Naive thymus-derived CD4-positive, alpha-beta T cell (primary cell): ENCODE measurements at places on chromosomes 1 and 21.

DNA sequence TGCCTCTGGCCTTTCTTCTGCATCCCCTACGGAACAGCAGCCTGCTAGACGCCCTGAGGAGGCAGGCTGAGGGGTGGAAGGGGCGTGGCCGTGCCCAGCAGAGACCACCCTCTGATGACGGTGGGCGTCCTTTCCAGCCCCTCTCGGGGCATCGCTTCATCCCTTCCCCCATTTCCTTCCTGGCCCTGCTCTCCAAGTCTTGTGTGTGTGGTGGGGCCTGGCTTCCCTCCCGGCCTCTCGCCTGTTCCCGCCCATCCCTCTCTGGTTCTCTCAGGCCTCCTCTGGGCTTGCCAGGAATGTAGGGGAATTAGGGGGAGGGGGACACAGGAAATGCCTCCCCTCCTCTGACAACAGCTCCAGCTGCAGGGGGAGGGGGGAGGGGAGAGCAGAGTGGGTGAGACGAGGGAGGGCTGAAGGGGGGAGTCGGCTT, 51.1 kb downstream of the SKI start:
- DNase-seq, result no peak

DNA sequence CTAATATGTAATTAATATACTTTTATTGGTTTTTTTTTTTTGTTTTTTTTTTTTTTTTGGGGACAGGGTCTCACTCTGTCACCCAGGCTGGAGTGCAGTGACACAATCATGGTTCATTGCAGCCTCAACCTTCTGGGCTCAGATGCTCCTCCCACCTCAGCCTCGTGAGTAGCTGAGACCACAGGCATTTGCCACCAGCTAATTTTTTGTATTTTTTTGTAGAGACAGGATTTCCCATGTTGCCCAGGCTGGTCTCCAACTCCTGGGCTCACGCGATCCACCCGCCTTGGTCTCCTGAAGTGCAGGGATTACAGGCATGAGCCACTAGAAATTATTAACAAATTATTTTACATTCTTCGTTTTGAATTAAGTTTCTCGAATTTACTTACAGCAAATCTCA, 16.8 kb upstream of the POGZ start:
- DNase-seq, result no peak

DNA sequence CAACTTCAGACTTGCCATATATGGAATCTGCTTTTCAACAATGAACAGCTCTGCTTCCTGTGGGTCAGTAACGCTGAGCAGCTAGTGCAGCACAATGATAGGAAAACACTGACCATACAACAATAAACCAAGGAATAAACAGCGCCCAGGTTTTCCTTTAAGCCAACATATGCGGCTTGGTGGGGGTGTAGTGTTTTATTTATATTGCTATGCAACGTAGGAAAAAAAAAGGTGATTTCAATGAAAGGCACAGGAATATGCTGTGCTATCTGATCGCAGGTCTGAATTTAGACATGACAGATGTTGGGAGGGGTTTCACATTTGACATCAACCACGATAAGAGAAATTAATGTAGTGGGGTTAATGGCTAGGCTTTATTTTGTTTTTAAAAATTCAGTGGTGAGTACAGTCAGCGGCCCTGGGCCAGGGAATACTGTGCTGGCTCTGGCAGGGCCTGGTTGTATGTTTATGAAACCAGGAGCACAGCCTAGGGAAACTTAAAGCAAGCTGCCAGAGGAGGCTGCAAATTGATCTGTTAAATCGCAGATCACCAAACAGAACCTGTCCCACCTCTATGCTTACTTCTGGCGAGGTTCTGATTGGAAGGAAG, 4.3 kb downstream of the TSPAN2 start:
- no peak for DNase-seq

DNA sequence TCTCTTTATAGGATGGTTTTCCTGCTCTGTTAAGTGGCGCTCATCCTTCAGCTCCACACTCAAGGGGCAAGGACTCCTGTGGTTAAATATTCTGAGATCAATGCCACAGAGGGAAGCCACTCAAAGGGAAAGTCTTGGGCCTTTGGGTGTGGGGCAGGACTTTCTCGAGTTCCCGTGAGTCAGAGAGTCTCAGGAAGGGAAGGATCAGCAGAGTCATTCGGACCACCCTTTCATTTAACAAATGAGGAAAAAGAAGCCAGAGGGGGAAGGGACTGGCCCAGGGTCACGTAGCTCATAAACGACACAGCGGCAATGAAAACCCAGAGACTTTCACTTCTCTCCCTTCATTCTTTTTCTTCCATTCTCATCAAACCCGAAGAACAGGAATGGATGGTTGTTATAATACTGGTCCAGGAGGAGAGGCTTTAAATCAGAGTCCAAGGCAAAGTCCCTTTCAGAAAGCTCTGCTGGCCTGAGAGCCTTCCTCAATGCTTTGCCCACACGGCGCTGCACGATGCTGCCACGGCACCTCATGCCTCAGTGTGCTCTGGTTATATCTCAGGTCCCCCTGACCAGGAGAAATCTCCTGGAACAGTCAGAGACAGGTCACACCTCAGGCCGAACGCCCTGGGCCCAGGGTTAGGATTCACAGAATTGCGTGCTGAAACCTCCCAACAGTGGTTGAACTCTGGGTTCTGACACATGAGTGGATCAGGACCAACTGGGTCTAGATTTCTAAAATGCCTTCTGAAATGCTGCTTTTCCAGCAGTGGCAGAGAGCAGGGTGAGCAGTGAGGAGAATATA, 65.3 kb downstream of the TENT5C start:
- no peak for DNase-seq

GRCh38 chr1:25064465-25065240, 134.6 kb upstream of the RUNX3 start:
- DNase-seq, result no peak

GRCh38 chr1:230858236-230858820, 10.0 kb downstream of the C1orf198 start:
- no peak for DNase-seq

GRCh38 chr21:35273333-35273732, 224.2 kb upstream of the RUNX1 start:
- DNase-seq, result no peak

DNA sequence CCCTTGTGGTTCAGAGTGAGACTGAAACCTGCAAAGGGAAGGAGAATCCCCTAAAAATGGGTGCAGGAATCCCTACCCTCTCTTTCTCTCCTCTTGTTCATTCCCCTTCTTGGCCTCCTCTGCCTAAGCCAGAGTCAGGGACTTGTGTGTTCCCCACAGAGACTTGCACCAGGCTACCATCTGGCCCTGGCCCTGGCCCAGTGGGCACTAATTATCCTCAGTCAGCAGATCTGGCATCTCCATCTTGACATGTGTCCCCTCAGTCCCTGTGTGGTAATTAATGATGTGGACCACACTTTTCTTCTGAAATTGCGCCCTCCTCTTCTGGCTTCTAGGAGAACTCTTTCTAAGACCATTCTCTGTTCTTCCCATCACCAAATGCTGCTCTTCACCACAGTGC, 354.4 kb downstream of the SETD4 start:
- no peak for DNase-seq

GRCh38 chr1:9890224-9890731, 19.8 kb downstream of the CTNNBIP1 start:
- no peak for DNase-seq
